ENCODE measurements at places on chromosomes 2 and 18.

DNA sequence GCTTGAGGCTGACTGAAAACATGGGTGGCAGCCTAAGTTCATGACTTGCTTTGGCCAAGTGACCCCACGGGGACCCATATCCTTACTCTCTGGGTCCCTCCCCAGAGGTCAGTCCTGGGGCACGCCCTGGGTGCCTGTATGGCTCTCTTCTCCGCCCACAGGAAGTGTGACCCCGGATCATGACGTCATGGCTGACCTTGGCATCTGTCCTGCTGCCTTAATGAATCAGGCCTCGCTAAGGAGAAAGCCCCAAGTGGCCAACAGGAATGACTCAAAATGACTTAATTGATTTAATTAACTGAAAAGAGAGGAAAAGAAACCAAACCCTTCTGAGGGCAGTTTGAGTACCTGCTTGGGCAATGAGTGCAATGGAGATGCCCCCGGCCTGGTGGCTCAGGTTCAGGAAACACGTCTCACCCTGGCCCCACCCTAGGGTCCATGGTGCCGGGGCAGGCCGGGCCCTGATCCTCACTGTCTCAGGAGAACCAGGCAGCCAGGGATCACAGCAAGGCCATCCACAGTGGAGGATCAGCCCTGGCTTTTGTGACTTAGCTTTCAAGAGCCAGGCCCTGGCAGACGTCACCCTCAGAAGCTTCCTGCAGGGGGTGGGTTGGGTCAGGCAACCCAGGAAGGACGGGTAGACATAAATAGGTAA lies 112.0 kb downstream of the CYP26B1 start:
- peak; percentile 55 for DNase-seq

GRCh38 chr2:204860274-204860673 lies 315.0 kb downstream of the PARD3B start:
- DNase-seq: no peak

- DNase-seq: peak; percentile 40
Measured at GRCh38 chr2:98730053-98730706, 752 bp downstream of the MGAT4A start.

DNA sequence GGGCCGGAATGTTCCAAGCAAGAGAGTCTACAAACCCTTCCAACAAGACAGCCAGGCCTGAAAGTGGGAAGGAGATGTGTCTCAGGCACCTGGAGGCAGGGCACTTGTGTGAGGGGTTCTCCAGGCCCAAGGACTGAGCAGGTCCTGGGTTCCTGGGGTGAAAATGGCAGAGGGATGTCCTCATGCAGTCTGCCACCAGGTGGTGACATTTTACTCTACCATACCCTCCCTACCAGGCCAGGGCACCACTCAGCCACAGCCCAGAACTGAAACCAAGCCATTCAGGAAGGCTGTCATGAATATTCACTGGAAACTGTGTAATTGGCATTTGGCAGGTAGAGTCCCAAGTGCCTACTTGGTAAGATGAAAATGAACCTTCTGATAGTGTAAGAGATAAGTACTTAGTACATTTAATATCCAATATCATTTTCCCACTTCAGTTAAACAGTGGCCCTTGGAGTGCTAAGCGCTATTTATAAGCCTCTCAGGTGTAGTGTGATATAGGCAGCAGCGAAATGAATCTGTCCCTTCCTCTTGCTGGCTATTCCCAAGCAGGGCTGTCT lies 185.1 kb downstream of the MYO5B start:
- peak; percentile 30 for DNase-seq

DNA sequence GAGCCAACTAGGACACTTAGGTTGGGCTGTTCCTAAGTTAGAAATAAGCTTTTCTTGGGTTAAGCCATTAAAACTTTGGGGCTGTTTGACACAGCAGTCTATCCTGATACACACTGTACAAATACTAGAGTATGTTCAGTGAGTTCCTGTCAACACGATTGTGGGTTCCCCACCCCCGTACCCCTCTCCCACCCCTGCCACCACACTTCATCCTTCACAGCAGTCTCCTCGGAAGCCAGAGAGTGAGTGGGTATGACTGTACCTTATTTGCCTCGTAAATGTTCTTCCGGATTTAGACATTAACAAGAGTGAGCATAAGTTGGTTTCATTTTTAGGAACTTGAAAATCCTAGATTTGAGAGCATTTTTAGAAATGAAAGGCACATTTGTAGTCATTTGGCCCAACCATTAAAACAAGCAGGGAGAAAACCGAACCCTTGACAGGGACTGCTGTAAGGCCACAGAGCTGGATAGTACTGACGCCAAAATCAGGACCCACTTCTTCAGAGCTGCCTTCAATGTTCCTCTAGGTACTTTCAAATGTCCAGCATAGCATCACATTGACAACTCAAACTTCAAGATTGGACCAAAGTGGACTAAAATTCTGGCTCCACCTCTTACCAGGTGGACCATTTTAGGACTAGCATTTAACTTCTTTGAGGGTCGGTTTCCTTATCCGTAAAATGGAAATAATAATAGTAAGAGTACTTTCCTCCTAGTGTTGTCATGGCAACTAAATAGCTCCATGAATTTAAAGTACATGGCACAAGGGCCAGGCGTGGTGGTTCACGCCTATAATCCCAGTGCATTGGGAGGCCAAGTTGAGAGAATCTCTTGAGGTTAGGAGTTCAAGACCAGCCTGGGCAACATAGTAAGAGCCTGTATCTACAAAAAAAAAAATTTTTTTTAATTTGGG lies 166.3 kb upstream of the SERTAD2 start:
- DNase-seq: no peak

- DNase-seq: no peak
Measured at GRCh38 chr18:21774722-21775121, 34.1 kb downstream of the MIB1 start.

DNA sequence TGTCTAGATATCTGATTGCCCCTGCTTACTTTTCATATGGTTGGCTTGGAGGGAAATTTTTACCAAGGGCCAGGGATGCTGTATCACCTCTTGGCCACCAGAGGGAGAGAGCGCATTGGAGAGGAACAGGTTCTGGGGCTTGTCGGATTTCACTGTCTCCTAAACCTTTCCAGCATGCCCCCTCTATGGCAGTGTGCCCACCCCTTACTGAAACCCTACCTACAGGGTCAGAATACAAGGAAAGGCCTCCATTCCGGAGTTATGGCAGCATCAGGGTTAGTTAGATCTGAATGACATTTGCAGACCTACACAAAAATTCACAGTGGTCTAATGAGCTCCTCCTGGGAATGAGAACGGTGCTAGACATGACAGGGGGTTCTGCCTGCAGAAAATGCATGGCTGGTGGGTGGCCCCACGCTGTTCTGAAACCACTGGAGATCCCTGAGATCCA lies 5.8 kb downstream of the SLC14A2 start:
- peak; percentile 48 for DNase-seq

- peak; percentile 55 for DNase-seq
Measured at GRCh38 chr2:31987454-31988220, 23.2 kb downstream of the MEMO1 start.

- no peak for DNase-seq
Measured at GRCh38 chr2:151191001-151191400, 70.7 kb downstream of the RBM43 start.

- no peak for DNase-seq
Measured at GRCh38 chr2:26542676-26543505, 65.0 kb upstream of the OTOF start.

DNA sequence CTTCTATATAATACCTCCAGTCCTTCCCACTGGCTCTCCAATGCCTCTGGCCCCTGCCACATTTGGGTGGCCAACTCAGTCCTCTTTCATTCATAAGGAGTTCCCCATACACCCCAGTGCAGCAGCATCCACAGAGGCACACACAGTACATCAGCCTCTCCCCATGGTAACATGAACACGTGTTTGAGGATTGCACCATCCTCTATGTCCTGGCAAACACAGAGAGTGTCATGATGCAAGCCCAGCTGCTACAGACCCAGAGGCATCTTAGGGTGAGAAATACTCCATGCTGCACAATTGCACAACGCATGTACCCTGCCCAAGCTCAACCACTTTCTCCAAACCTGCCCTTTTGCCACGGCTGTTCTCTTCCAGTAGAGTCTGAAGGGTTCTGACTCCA lies 11.5 kb downstream of the IGFBP5 start:
- DNase-seq: no peak

GRCh38 chr2:159128191-159128590 lies 158.3 kb downstream of the WDSUB1 start:
- no peak for DNase-seq

Data from RKO (cell line).